ENCODE measurements at places on chromosomes 11 and 22. TPM values are rescaled to one million over a fixed set of nuclear protein-coding genes. Genes with fewer than 3 reads are reported as not detected.
A peak's percentile ranks its signal among the peaks of the same experiment; 100 is the strongest.

The ADAMTS8 gene
- total RNA-seq, result 23.0 TPM

The NELL1 gene
- total RNA-seq, result 0.15 TPM

The GAS2 gene
- total RNA-seq, result 2.6 TPM

GRCh38 chr11:104390651-104391050, 226.7 kb upstream of the PDGFD start:
- DNase-seq, result no peak

- DNase-seq, result no peak
Measured at GRCh38 chr11:133834682-133835592, 10.4 kb downstream of the SPATA19 start.

DNA sequence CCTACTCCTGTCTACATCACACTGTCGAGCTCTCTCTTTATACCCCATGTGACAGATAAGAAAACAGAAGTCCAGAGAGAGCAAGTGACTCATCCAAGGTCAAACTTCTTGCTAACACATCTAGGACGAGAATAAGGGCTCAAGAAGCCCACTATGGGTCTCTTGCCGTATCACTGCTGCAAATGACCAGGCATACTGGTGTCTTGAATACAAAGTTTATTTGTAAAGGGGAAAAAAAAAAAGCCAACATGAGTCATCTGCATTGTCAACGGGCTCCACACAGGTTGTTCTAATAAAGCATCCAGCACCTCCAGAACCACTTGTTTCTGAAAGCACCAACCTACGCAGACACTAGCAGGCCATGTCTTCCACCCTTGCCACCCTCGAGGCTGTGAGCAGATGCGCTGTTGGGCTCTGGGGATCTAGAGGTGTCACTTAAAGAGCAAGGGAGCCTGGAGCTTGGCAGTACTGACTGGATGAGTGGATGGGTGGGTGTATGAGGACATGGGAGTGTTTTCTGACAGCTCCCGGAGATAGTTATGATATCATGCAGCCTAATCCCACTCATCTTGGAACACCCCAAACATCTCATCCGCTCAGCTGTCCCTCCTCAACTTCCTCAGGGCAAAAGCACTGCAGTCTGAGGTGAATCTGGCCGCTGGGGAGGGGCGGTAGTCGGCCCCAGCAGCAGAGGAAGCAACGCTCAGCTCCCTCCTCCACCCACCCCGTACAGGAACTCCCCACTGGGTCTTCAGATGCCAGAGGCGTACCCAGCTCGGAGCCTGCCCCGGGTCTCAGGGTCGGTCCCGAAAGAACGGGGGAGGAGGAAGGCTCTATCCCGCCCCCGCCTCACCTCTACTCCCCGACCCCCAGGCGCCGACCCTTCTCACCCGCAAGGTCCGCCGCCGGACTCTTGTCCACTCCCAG, 1.0 kb downstream of the SMCO4 start:
- peak; percentile 68 for DNase-seq

The CD248 gene
- total RNA-seq, result 28.7 TPM

GRCh38 chr22:49062155-49062801, 765.4 kb downstream of the BRD1 start:
- no peak for DNase-seq

Measured in lower lobe of right lung (tissue), 2 donors.